Large intestine (tissue), 12 donors: ENCODE measurements at places on chromosomes 11 and 22.
A peak's percentile ranks its signal among the peaks of the same experiment; 100 is the strongest.

DNA sequence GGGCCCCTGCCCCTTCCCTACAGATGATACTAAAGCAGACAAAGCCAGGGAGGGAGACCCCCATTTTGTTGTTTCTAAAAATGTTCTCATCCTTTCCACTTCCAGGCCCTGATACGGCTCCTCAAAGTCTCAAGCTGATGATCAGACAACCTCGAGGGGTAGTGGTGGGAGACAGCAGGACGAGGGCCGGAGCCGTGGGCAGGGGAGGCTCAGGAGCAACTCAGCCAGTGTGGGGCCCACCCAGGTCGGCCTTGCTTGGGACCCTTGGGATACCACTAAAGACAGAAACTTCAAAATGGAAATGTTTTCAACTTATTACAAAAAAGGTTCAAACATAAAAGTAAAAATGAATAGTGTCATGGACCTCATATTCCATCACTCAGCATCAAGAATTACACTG, 15.2 kb upstream of the VPS37C start:
- DNase-seq, result no peak

DNA sequence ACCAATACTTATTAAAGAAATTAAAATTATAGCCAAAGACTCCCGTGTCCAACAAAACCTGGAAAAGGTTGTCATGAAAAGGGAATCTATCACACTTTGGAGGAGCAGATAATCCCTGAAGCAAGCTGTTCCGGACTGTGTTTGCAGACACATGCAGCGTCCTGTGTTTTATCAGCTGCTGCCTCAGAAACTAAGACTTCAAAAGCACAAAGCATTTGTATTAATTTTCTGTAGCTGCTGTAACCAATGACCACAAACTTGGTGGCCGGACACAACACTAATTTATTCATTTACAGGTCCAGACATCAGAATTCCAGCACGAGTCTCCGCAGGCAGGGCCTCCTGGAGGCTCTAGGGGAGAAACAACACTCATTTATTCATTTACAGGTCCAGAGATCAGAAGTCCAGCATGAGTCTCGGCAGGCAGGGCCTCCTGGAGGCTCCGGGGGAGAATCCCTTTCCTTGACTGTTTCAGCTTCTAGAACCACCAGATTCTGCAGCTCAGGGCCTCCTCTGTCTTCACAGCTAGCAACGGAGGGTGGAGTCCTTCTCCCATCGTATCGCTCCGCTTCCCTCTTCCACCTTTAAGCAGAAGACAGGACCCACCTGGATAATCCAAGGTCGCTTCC, 465.3 kb downstream of the BRD1 start:
- no peak for DNase-seq

- DNase-seq, result no peak
Measured at GRCh38 chr22:31218565-31219262, 6.6 kb downstream of the LIMK2 start.

- DNase-seq, result no peak
Measured at GRCh38 chr11:30594646-30595411, 8.7 kb upstream of the MPPED2 start.

DNA sequence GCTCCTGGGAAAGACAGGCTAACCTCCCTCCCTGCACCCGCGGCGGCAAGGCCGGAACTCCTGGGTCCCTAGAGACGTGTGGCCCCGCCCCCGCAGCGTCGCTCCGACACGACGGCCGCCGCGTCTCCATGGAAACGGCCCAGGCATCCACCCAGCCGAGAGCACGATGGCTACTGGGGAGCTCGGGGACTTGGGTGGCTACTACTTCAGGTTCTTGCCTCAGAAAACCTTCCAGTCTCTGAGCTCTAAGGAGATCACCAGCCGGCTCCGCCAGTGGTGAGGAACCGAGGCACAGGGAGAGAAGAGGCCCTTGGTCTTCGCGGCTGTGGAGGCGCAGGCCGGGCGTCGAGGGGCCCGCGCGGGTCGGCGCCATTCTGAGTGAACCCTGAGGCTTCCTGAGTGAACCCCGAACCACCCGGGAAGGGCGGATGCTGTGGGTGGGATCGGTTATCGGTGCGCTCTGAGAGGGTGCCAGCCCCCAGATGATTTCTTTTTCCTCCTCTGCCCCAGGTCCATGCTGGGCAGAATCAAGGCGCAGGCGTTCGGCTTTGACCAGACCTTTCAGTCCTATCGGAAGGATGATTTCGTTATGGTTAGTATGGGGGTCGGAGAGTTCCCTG, at the start of gene CFAP300:
Gene CFAP300 (plus strand): TSS at position 133 of the 620 bp plus-strand sequence. CDS start 34 bp downstream, at position 167.
- peak; percentile 46 for DNase-seq

GRCh38 chr11:21121991-21122390, 452.6 kb downstream of the NELL1 start:
- no peak for DNase-seq

- no peak for DNase-seq
Measured at GRCh38 chr11:68798221-68798813, 43.4 kb downstream of the CPT1A start.
